ENCODE measurements at places on chromosomes 2 and 18.

- no peak for DNase-seq
These were observed 52.5 kb upstream of the LTBP1 start for GRCh38 chr2:32894119-32894728.

DNA sequence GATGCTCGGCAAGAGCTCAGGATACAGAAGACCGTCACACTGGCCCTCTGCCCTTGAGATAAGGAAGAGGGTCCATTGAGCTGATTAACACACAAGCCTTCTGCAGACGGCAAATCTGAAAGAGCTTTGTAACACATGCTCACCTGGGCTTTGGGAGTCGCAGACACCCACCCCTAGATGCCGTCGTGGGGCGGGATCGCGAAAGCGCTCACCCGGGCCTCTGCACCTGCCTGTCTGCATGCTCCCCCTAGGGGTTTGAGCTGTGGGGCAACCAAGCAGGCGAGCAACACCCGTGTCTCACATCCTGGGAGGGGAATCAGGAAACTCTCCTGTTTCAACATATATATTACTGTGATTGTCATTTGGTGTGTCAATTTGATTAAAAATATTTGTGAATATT is 99.8 kb upstream of the KCNH7 start:
- no peak for DNase-seq

DNA sequence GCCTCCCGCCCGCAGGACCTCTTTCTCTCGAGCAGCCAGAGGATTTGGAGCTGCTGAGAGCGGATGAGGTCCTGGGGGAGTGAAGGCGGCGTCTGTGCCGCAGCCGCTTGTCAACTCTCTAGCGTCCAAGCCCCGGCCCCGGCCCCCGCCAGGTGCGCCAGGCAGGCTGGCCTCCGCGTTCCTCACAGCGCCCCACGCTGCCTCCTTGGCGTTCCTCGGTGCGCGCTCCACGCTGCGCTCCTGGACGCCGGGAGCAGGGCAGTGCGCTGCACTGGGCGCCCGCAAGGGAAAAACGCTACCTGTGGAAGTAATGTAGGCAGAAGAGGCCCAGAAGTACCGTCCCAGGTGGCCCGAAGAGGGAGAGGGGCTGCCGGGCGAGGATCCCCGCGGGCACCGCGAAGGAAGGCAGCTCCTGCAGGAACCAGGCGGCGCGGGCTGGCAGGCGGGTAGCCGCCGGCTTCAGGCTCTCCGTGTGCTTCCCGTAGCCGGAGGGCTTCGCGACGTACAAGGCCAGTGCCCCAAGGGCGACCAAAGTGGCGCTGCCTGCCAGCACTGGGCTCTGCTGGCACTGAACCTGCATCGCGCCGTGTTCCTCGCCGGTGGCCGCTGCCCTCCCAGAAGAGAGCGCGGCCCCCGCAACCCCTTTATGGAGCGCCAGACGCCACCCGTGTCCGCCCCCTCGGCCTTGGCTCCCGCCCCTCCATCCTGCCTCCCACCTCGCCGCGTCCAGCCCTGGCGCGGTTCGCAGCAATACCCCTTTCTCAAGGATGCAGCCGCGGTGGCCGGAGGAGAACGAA is at the start of gene SRD5A2:
Gene SRD5A2, minus strand, starts transcription at position 618 of the 797 bp plus-strand sequence. Its CDS starts 38 bp downstream, at position 580.
- no peak for DNase-seq

DNA sequence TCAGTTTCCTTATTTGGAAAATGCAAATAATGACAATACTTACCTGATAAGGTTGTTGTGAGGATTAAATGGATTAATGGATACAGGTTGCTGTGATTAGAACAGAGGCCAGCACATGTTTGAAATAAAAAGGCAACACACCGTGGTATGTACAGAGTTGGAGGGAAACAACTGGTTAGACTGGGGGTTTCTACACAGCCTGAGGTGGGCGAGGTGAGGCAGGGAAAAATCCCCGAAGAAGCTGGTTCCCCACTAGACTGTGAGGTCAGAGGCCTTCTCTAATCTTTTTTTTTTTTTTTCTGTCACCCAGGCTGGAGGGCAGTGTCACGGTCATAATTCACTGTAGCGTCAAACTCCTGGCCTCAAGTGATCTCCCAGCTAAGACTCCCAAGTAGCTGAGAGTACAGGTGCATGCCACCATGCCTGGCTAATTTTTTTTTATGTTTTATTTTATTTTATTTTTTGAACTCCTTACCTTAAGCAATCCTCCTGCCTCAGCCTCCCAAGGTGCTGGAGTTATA is 1.2 kb upstream of the E2F6 start:
- no peak for DNase-seq

GRCh38 chr2:156537141-156537540 is 101.0 kb downstream of the GPD2 start:
- no peak for DNase-seq

- DNase-seq, result no peak
These were observed 123.9 kb downstream of the PDE1A start for GRCh38 chr2:182302972-182303371.

DNA sequence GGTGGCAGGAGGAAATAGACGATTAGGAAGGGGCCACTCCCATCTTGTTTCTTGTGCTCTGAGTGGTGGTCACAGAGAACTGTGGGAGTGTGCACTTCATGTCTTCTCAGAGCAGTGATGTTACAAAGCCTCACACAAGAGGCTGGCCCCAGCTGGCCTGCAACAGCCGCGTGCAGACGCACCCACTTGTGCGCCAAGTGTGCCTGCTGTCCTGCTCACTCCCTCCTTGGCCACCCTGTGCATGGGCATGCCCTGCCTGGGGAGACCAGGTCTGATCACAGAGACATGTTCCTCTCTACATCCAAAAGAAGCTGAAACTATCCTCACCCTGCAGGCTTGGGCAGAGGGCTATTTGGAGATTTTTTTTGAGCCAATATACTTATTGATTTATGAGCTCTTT is 108.4 kb downstream of the MRO start:
- DNase-seq, result no peak

DNA sequence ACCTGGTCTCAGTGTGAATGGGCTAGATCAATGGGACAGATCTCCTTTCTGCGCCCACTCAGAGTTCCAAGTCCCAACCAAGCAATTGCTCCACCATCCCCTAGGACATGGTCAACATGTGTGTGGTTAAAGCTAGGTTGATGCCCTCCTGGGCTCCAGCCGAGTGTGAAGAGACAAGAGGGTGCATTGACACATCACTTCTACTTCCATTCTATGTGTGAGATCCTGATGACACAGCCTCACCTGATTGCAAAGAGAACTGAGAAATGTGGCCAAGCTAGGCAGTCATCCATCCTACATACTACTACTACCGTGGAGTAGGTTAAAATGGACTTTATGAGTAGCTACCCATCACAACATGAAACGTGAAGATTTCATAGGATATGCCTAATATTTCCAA is 106.8 kb downstream of the NCKAP5 start:
- no peak for DNase-seq

DNA sequence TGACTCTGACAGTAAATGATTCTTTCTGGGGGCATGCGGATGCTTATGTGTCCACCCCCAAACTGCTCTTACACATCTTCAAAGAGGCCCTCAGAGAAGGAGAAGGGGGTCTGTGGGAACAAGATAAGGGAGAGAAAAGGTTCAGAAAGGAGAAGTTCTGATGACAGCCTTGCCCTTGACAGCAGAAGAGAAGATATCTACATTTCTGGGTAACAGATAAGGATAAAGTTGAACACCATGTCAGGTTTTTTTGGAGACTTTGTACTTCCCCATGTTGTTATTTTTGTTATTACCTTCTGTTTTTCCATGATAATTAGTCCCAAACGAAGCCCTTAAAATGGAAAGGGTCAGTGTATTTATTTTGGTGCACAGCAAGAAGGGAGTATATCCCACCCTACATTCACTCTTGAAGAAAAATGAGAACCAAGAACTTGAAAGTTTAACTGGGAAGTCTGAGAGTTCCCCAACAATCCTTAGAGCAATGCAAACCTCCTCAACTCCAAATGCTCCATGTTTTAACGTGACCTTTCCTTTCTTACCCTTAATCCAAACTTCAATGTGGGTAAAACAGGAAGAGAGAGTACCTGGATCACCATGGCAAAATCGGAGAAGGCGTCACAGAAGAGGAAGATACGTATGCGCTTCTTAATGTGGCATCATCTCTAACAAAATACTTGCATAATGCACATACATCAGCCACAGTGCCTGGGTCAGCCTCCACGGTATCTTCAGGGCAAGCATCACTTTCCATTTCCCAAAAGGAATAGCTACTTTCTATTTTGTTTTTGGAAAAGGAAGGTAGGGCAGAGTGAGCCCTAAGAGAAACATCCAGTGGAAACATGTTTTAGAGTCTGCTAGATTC is 264.6 kb upstream of the STON1 start:
- no peak for DNase-seq

- DNase-seq, result no peak
These were observed 49.9 kb downstream of the ALPK2 start for GRCh38 chr18:58578835-58579560.

DNA sequence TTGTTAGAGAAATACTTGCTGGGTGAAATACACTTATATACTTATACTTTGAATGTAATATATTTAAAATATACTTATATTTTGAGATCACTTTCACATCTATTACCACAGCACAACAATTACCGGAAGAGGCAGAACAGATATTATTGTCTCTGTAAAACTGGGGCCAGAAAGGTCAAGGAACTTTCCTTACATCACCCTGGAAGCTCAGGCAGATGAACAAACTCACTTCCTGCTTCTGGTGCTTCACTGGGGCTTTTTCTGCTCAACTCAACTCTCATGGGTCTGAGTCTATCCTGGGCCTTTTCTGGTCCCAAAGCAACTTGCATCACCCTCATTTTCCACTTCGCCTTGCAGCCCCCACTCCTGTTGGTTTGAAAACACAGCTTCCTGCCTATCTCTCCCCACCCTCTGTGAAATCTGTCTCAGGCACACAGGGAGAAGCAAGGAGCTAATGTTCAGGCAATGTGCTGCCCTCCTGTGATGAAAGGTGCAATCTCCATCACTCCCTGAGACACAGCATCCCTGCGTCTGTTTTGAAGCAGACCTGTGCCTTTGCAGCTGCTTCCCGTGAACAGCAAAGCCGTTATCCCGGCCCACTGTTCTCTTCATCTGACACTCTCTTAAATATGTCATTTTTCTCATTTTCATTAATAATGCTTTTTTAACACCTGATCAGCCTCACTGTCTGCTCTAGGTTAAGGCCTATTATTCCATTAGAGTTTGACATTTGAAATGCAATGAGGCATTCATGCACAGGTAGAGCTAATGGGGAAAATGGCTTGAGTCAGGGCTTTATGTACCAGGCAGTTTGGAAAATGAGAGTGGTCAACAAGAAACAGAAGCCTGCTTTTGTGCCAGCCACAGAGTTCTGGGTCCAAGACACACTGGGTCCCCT is 251.9 kb upstream of the CHAC2 start:
- DNase-seq, result no peak

DNA sequence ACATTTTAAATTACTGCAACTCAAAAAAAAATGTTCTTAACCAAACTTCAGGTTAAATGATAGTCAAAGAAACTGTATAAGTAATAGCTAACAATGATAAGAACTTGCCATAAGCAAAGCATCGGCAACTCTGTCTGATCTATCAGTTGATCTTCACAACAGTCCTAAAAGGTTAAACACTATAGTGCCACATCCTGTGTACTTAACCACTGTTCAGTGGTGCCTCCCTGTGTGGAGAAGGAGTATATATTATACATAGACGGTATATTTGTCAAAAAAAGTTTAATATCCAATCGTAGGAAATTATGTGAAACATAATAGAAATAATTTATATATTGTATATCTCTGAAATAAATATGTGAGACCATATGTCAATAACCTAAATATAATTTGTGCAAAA is 13.0 kb downstream of the DTNA start:
- DNase-seq, result no peak

- DNase-seq, result no peak
These were observed 119.0 kb upstream of the SYT4 start for GRCh38 chr18:43396266-43396665.

DNA sequence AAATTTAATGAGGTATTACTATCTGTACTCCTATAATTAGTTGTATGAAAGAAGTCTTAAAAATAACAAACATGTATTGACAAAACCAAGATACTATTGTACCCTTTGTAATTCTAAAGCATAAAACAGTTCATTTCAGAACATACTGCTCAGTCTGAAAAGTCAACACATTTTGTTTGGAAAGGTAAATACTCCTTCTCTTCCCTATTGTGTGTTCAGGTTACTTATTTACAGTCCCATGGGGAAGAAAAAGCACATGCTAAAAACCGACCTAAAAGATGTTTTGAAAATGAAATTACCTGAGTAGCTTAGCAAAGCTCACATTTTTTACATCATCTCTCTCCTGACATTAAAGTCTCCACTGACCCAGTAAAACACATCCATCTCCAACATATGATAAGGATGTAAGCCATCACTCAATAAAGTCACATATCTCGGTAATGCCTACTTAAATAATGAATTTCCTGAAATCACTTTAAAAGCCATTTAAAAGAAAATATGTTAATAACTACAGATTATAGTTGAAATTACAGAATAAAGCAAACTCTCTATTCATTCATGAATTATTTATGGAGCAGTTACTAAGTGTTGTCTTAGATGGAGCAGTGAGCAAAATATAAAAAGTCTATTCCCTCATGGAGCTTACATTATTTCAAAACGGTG is 75.6 kb upstream of the FZD5 start:
- no peak for DNase-seq

DNA sequence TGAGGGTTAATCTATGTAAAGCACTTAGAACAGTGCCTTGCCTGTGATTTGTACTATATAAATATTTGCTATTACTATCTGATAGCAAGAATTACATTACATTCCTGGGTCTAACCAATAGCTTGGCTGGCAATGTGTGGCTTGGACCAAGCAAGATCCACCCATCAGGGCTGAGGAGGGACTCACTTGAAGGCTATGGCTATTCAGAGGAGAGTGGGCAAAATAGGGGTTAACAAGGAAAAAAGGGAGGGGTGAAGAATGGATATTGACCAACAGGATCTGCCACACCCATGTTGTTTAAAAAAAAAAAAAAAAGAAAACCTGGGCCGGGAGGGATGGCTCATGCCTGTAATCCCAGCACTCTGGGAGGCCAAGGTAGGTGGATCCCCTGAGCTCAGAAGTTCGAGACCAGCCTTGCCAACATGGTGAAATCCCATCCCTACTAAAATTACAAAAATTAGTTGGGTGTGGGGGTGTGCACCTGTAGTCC is 20.0 kb upstream of the TMBIM1 start:
- DNase-seq, result no peak
